ENCODE measurements at places on chromosomes 3 and 15.

DNA sequence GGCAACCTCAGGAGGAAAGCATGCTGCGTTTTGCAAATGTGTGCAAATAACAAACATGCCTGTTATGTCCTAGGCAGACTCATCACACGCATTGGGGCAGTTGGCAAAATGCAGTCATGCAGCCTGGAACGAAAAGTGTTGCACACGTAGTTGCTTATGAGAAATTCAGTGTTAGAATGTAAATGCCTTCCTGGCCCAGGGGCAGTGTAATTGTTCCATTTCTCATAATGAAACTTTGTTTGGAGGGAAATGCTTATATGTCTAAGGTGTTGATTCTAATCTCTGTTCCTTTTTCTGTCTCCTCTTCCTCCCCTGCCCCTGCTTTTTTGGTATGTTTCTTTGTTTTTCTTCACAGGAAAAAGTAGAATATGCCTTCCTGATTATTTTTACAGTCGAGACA, 156.0 kb downstream of the CACNA1D start:
- no peak for DNase-seq

DNA sequence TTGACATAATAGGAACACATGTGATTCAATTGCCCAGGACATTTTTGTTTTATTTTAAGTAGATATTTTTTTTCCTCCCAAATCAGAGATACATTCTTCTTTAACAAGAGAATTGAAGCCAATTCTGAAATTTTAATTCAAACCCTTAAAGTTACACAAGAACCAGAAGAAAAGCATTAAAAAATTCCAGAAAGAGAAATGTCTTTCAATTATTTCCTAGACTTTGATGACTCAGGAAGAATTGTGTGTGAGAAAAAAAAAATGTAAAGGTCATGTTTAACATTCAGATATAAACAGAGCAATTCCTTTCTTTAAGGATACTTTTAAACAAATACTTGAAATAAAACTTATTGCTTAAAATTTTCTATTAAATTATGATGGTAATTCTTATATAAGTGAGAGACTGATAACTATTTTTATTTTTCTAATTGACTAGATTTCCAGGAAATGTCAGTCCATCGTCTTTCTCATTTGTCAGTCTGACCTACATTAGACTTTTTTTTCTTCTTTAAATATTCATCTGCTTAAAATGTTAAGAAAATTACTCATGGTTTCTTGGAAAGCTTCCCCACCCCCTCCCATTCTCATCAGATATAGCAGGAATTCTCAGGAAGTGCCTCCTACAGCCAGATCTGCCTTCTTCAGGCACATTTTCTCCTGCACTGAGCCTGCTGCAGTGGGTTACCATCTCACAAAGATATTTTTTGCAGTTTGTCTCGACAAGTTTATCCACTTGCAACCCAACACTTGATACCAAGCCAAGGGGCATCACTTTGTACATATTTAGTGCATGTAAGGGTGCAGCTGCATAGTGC, 261.8 kb upstream of the CBLB start:
- DNase-seq = no peak

- no peak for DNase-seq
Measured at GRCh38 chr15:63013052-63013808, 29.3 kb upstream of the TPM1 start.

GRCh38 chr3:168094877-168095610, 680 bp downstream of the GOLIM4 start:
- no peak for DNase-seq

- DNase-seq = no peak
Measured at GRCh38 chr3:122268257-122269024, 56.6 kb upstream of the CSTA start.

DNA sequence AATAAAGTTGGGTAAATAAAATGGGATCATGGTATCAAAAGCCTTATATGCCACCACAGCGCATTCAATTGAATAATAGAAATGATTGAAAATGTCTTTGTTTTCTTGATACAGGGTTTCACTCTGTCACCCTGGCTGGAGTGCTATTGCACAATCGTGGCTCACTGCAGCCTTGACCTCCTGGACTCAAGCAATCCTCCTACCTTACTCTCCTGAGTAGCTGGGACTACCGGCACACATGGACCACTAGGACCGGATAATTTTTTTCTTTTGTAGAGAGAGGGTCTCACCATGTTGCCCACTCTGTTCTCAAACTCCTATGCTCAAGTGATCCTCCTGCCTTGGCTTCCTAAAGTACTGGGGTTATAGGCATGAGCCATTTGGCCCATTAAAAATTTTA, 33.8 kb upstream of the BBX start:
- DNase-seq = no peak

DNA sequence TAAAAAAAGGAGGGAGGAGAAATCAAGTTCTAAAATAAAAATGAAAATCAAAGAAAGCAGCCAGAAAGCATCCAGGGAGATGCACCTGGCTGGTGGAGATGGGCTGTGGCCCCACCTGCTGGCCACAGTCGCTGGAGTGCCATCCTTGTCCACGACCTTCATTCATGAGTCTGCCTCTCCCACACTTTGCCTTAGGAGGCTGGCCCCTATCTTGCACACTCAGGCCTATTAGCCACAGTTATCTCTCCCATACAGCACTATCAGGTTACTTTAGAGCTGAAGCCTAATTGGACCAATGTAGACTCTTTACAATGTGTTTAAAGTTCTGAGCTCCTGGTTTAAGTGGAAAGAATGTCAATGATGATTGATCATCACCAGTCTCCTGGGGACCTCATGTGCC, 392.0 kb upstream of the RORA start:
- DNase-seq = no peak

DNA sequence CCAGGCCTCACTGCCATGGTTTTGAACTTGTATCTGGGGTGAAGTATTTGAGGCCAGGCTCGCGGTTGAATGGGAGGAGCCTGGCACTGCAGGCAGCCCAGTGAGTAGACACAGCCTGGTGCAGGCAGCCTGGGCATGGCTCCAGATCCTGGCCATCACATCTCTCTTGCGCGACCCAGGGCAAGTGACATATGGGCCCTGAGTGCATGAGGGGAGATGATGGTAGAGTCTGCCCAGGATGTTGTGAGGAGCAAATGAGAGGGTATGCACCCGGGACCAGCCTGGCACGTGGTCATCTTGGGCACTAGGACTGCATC, 103.5 kb downstream of the TBC1D2B start:
- DNase-seq = no peak

GRCh38 chr3:36447061-36447460, 66.8 kb downstream of the STAC start:
- DNase-seq = no peak

GRCh38 chr15:75195766-75196241, 5.9 kb upstream of the C15orf39 start:
- no peak for DNase-seq

DNA sequence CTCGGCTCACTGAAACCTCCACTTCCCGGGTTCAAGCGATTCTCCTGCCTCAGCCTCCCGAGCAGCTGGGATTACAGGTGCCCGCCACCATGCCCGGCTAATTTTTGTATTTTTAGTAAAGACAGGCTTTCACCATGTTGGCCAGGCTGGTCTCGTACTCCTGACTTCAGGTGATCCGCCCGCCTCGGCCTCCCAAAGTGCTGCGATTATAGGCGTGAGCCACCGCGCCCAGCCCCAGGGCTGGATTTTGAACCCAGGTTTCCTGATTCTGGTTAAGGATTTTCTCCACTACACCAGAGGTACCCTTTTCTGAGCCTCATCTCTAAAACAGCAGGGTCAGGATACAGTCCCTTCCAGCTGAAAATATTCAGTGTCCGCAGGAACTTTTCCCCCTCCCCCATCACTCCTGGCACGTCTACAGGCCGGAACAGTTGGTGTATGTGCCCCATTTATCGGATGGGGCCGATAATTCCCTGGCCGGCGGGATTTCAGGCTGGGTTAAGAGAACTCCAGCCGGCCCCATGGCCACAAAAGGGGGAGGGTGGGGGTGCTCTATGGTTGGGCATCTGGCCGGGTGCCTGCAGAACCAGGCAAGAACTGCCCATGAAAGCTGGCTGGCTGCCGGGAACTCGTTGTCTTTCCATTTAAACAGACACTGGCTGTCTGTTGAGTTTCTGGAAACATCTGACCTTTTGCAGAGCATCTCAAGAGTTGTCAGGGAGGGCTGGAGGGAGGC, 26.8 kb upstream of the SEMA4B start:
- no peak for DNase-seq

All from CD4-positive, alpha-beta T cell treated with Interleukin-4 for 4 hours (primary cell).